HT-29 (cell line): ENCODE measurements at places on chromosomes 5 and 9. TPM values are rescaled to one million over a fixed set of nuclear protein-coding genes. Genes with fewer than 3 reads are reported as not detected.

DNA sequence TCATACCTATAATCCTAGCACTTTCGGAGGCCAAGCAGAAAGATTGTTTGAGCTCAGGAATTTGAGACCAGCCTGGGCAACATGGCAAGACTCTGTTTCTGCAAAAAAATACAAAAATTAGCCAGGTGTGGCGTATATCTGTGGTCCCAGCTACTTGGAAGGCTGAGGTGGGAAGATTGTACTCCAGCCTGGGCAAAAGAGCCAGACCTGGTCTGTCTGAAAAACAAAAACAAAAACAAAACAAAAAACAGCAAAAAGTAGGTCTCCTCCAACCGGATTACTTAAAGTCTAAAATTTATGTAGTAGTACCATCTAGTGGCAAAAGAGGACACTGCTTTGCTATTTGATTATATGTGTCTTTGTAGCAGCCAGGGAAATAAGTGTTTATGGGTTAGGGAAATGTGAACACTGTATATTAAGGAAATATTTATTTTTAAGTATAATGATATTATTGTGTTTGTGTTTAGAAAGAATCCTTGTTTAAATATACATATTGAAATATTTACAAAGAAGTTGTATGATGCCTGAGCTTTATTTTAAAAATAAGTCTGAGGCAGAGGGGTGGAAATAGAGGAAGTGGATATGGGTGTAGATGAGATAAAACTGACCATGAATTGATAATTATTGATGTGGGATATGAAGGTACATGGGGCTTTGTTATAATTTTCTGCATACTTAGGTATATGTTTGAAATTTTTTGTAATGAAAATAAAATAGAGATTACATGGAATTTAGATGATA lies 20.0 kb downstream of the APC start:
- peak; percentile 63 for DNase-seq

DNA sequence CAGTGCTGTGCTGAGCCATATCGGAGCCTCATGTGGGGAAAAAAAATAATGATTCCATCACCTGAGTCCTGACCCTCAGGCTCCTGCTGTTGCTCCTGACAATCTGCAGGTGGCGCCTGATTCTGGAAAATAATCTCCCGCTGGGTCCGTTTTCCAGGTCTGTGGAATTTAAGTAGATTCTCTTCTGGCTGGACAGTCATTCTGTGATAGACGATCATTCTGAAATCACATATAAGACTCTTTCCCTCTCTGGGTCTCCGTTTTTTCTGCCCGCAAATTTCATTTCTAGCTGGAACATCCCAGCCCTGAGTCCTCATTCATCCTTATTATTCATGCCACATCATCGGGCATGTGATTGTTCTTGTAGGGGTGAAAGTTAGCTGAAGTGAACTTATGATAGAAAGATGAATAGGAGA lies 22.1 kb upstream of the STXBP1 start:
- DNase-seq, result peak; percentile 90

DNA sequence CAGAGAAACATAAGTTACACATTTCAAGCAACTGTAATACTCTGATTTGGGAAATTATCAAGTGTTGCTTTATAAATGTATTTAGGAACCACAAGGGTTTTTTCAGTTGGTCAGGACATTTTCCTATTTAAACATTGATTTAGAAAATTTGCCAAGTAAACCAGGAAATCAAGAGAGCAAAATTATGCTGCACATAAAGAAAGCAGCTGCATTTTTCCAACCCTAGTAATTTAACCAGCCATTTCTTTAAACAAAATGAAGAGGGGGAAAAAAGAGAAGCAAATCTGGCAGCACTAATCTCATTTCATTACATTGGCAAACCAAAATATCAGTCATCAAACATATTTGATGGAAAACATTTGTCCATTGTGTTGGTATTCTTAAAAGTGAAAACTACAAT lies 271.4 kb downstream of the TLE1 start:
- no peak for DNase-seq

DNA sequence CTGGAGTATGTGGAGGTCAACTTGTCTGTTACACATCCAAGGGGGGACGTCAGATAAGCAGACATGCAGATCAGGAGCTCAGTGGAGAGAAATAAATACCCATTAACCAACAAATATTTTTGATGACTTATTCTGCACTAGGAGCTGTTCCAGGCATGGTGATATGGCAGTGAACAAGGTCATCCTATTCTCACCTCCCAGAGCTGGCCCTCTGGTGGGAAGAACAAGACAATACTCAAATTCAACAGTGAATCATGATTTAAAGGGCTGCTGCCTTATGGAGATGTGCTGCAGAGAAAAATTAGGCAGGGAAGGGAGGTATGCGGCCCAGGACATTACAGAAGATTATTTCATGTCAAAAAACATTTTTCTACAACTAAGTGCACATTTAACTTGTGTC lies 36.5 kb downstream of the SYK start:
- DNase-seq, result no peak

Gene LTC4S
- not detected in 2 replicates for total RNA-seq

Gene NFIL3
- total RNA-seq, result 1.2 and 1.4 TPM in 2 replicates

Gene SPINK13
- total RNA-seq, result not detected in 2 replicates
